Right ventricle myocardium inferior (tissue), 1 donor: ENCODE measurements at places on chromosomes 1 and 21. TPM values are rescaled to one million over a fixed set of nuclear protein-coding genes. Genes with fewer than 3 reads are reported as not detected.

GRCh38 chr1:66624412-66625060 is 90.6 kb downstream of the SGIP1 start:
- DNase-seq: no peak

DNA sequence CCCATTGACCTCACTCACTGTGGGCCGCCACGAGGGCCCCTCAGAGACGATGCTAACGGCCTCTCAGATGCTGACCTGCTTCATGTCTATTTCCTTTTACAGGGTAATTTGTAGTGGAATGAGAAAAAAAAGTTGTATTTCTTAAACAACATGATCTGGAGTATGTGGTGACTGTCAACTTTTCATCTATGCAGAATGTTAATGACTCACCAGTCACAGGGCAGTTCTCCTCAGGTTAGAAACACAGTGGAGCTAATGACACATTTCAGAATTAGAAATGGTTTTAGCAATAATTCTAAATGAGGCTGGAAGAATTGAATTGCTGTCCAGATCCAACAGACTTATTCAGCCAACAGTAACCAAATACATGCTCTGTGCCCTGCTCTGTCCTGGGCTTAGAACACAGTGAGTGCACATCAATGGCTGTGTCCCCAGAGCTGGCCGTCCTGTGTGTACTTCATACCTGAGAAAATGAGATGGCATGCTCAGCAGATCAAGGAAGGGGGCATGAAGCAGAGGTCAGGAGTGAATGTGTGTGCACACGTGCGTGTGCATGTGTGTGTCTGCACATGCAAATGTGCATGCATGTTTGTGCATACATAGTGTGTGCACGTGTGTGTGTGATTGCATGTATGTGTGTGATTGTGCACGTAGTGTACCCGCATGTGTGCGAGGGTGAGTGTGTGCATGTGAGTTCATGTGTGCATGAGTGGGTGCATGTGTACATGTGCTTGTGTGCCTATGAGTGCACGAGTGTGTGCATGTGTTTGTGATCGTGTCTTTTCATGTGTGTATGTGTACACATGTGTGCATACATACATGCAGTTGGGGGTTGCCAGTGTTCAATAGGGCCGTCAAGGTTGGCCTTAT is 145.3 kb downstream of the PCBP3 start:
- DNase-seq: no peak

- DNase-seq: no peak
These were observed 17.3 kb downstream of the RIMS3 start for GRCh38 chr1:40648200-40648599.

GRCh38 chr1:20370698-20371097 is 80.0 kb downstream of the VWA5B1 start:
- no peak for DNase-seq

DNA sequence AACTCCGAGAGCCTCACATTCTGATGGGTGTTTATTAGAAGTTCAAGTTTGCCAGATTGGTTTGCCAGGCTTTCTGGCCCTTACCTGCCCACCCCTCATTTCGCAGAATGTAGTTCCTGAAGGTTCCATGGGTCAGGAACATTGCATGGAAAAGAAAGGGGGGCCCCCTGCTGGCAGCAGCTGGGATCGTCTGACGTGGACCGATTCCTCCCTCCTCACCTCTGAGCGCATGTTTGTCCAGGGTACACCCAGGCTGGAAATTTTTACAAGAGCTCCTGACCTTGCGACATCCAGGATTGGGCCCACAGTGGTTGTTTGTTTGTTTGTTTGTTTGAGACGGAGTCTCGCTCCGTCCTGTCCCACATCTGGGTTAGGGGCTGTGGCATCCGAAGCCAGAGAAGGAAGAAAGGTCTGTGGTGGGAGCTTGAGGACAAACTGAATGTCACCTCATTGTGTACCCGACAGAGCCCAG is 126.0 kb upstream of the TMEM51 start:
- peak; percentile 60 for DNase-seq

GRCh38 chr1:232377494-232377770 is 252.5 kb downstream of the SIPA1L2 start:
- DNase-seq: no peak

- no peak for DNase-seq
These were observed 10.1 kb downstream of the SELE start for GRCh38 chr1:169723763-169724162.

GRCh38 chr1:85838238-85838637 is 130.0 kb upstream of the ZNHIT6 start:
- no peak for DNase-seq

- DNase-seq: no peak
These were observed 32.1 kb upstream of the APOBEC4 start for GRCh38 chr1:183685112-183685713.

DNA sequence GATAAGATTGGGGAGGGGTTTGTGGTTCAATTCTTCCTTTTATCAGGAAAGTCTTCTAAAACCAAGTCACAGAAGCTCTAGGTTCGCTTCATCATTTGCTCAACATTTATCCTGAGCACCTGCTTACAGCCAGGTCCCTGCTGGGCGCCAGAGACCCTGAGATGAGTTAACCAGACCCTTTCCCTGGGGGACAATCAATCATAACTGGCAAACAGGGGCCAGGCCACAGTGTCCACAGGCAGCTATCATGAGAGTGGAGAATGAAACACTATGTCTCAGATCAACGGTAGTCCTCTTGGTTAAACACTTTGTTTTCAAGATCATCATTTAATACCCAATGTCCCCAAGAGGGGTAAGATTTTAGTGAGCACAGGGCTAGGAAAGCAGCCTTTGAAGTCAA is 146.8 kb downstream of the BEND5 start:
- no peak for DNase-seq

- DNase-seq: no peak
These were observed 11.8 kb upstream of the ALG14 start for GRCh38 chr1:95084317-95085176.

DNA sequence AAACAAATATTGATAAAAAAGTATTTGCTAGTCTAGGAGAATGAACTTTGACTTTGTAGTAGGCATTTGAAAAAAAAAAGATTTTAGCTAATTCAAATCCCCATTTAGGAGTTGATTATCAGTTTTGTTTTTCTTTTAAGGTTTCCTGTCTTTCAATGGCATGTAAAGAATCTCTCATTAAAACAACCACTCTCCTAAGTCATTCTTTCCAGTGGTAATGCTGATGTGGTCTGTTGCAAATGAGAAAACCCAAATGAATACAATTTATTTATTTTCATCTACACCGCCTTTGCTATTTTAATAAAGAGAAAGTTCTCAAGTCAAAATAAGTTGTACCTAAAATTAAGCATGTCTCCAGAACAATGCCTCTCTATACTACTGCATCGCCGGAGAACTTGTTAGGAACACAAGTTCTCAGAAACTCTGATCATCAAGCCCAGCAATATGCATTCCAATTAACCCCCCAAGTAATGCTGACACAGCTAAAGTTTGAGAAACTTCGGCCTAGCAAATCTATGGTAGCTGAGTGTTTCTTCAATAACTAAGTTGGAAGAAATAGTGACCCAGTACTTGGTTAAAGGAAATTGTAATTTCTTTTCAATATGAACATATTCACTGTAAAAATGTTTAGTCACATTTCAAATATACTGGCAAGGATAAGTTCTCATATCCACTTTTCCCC is 255.1 kb downstream of the PTPRC start:
- no peak for DNase-seq

DNA sequence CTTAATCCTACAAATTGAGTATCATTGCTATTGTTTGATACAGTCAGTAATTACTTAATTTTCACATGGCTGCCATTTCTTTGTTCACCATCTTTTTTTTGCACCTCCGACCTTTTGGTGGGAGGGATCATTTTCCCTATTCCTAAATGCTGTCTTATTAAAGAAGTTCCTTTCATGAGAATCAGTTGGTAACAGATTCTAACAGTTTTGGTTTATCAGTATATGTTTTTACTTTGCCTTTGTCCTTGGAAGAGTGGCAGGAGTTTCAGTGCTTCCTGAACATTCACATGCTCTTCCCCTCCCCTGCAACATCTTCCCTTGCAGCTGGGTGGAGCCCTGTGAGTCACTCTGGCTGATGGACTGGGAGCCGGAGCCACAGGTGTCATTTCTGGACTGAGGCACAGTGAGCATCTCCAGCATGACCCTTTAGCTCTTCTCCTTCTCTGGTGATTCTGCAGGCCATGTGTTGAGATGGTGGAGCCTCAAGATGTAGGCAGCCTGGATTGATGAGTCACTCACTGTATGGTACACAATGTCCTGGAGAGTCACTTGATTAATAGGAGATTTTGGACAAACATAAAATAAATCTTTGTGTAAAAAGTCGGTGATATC is 217.7 kb downstream of the URB2 start:
- DNase-seq: no peak

- DNase-seq: no peak
These were observed 661.4 kb downstream of the MRPL39 start for GRCh38 chr21:24945910-24946309.

GRCh38 chr21:43758111-43758641 is 17.9 kb downstream of the CSTB start:
- no peak for DNase-seq

DNA sequence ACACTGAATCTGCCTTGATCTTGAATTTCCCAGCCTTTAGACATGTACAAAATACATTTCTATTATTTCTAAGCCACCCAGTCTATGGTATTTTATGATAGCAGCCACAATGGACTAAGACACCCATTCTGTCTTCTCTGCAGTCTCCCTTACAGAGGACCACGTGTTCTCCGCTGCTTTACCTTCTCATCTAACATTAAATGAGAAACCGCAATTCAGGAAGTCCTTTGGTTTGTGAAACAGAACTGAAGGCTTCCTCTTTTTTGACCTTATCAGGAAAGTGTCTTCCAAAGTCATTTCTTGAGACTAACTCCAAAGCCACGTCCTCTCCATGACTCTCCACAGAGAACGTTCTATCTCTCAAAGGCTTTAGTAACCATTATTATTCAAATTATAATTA is 560.1 kb downstream of the OMA1 start:
- no peak for DNase-seq

- DNase-seq: no peak
These were observed 76.4 kb downstream of the TIAM1 start for GRCh38 chr21:31267644-31268043.

DNA sequence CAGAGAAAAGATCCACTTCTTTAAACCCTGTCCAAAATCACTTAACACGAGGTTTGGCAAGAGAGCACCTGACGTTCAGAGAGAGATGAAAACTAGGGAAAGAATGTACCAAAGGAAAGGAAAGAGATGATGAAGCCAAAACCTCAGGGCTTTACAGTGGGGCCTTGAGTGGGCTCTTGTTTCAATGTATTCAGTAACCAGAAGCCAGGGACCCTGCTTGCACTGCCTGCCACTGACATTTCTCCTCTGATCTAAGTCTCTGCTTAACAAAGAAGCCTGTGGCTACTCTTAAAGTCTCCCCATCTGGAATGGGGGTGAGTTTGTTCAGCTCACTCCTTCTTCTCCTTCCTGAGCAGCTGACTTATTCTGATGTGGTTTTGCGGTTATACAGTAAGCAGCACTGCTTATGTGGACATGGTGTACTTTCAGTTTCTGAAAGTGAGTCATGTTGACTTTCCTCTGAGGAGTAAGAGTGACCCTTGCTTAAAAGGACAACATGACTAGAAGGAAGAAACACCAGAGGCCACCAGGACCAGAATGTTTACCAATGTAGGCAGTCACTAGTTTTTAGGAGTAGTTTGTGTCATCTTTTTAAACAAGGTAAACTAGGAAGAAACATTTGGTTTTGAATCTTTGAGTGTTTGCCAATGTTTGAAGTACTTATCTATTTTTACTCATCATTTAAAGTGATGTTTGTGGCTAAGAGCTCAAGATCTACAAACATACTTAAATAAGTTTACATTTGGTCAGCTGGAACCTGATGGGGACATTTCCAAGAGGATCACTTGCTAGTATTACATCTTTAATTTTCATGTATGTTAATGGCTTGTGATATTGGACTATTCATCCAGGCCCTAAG is 87.4 kb downstream of the FASLG start:
- DNase-seq: no peak

GRCh38 chr1:212760126-212760823 is 31.3 kb downstream of the NSL1 start:
- no peak for DNase-seq

GRCh38 chr1:51899022-51899421 is 20.5 kb upstream of the NRDC start:
- DNase-seq: no peak

DNA sequence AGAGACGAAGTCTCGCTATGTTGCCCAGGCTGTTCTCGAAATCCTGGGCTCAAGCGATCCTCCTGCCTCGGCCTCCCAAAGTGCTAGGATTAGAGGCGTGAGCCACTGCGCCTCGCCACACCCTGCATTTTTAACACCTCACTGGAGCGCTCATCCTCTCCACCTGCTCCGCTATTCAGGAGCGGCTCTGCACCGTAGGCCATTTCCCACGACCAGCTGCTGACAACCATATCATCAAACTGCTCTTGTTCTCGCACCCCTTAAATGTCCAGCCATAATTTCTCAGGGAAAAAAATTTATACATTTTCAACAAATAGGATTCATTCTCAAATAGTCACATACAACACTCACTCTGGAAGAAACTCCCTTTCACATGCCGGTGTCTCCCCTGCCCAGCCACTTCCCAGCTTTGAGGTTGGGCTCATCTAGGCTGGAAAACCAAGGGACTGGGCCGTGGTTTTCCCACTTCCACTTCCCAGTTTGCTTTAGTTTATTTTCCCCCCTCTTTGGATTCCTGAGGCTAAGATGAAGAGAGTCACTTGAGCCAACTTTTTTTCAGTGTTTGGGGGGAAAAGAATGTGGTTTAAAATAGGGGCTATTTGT is 639 bp upstream of the IPO9 start:
- no peak for DNase-seq

DNA sequence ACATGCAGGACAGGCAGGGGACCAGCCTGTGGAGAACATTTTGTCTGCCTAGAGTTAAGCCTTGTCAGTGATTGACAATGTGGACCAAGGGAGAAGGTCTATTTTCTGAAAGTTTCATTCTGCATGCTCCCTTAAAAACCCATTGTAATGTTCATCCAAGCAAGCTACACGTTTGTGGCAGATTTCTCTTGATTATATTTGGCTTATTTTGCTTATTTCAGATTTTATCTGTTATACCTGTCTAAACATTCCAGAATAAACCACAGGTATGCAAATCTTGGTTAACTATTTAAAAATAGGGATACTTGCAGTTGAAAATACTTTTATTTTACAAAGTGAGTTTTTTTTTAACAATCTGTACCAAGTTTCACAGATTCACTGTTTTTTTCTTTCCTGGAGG is 78.2 kb upstream of the F3 start:
- DNase-seq: no peak

TMEM240 gene
- 6.9 TPM for total RNA-seq

HCRTR1 gene
- 0.49 TPM for total RNA-seq

FMO2 gene
- 59.4 TPM for total RNA-seq

CD1D gene
- 1.5 TPM for total RNA-seq

ADGRL2 gene
- 42.2 TPM for total RNA-seq

IGSF21 gene
- 1.6 TPM for total RNA-seq

SLAMF7 gene
- total RNA-seq: 0.46 TPM

CERS2 gene
- total RNA-seq: 92.6 TPM

CD1E gene
- not detected for total RNA-seq

GPR3 gene
- total RNA-seq: not detected

GREM2 gene
- total RNA-seq: not detected

FCRL5 gene
- total RNA-seq: not detected

LORICRIN gene
- not detected for total RNA-seq
